ENCODE measurements at places on chromosomes 4 and X.

DNA sequence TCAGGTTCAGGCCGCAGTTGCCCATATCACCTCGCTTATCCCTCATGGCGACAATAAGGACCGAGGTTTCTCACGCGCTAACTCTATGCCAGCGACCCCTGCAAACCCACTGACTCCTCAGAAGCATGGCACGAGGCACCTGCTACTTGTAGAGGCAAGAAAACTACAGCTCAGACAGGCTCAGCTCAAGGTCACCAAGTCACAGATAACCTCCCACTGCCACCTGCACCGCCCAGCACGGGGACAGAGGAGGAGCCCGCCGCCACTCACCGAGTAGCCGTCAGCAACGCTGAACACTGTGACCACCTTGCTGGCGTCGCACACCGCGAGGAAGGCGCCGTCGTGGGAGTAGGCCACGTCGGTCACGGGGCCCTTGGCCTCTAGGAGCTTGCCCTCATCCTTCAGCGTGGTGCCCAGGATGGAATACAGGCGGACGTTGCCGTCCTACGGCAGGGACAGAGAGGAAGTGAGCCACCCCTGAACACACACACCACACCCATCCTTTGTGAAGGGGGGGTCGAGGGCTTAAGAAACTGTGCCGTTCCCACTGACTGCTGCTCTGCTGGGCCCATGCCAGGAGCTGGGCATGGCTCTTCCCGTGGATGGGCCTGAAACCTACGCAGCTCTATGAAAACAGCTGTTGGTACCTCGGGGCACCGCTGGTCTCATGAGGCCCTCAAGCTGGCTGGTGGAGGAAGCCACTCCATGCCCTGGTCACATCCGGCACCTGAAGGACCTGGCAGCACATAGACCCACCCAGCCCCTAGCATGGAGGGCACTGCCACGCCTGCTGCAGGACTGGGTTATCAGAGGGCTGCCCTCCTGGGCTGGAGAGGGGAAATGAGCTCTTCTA, 38.9 kb downstream of the WDR1 start:
- DNase-seq = no peak

- DNase-seq = no peak
Observed at GRCh38 chrX:105220636-105221035, at the start of gene TEX13A. Gene TEX13A (minus strand): TSS chrX:105220694. CDS start chrX:105220397, 297 bp downstream.

DNA sequence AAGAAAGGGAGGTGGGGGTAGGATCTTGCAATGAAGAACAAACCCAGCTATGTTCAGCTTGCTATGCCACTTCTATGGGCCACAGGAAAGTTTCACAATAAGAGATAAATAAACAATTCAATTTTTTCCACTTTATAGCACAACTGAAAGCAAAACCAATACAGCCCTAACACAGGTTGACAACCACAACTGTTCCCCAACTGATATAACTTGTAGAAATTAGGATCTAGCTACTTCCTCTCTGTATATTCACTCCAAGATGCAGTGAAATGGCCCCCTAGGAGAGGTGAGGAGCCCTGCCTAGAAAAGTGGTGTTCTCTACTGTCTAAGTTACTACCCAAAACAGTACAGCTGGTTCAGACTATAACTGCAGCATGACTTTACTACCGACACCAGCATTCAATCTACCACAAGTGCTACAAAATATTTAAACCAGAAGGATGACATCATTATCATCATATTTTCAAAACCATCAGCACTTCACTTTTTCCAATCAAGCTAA, 77.0 kb downstream of the FBXW7 start:
- no peak for DNase-seq

GRCh38 chrX:74434336-74434735, 13.0 kb downstream of the SLC16A2 start:
- DNase-seq = no peak

- DNase-seq = peak; percentile 7
Observed at GRCh38 chr4:165208741-165209388, 1.5 kb downstream of the KLHL2 start.

Measured in hypothalamus (tissue), 51 donors.